ENCODE measurements at places on chromosomes 7 and 10.
A peak's percentile ranks its signal among the peaks of the same experiment; 100 is the strongest.

- no peak for DNase-seq
Measured at GRCh38 chr10:58842860-58843376, 330.2 kb downstream of the BICC1 start.

DNA sequence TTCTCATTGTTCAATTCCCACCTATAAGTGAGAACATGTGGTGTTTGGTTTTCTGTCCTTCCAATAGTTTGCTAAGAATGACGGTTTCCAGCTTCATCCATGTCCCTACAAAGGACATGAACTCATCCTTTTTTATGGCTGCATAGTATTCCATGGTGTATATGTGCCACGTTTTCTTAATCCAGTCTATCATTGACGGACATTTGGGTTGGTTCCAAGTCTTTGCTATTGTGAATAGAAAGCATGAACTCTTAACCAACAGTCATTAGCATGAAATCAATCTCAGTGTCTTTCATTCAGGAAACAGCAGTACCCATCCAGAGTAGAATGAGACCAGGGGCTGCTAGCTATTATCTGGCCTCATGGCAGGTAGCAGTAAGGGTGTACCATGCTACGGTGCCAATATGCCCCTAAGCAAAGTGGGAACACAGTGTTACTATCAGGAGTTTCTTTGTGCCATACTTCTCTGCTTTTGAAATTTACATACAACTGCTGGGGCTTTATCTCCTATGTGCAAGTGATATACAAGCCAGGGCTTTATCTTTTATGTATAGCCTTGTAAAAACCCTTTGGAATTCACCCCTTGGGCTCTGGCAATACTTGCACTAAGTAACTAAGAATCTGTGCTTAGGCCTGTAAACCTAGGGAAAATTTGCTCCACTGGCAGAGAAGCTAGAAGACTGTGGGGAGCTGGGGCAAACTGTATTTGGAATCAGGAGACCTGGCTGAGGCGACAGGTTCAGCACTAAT, 5.4 kb downstream of the PON2 start:
- DNase-seq: no peak

DNA sequence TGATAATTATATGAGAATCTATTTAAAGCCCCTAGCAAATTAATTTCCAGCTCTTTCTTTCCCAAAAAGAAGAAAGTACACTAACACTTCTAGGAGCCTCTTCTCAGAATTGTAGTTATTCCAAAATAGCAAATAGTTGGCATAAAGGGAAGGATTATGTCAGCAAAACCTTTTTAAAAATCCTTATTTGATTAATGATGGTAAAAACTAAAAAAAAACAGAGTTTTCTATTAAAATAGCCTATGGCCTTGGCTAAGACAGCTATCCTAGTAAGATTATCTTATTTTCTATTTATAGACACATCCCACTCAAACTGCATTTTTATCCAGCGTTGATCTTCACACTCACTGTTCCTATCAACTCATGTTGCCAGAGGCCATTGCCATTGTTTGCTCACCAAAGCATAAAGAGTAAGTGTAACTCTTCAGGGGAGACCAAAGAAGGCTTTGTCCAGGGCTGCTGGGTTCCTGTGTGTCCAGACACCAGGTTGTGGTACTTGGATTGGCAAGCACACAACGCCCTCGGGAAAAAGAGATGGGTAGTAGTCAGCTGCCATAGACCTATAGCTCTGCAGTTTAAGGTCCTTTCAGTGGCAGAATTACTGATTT, 31.5 kb downstream of the ACTA2 start:
- no peak for DNase-seq

DNA sequence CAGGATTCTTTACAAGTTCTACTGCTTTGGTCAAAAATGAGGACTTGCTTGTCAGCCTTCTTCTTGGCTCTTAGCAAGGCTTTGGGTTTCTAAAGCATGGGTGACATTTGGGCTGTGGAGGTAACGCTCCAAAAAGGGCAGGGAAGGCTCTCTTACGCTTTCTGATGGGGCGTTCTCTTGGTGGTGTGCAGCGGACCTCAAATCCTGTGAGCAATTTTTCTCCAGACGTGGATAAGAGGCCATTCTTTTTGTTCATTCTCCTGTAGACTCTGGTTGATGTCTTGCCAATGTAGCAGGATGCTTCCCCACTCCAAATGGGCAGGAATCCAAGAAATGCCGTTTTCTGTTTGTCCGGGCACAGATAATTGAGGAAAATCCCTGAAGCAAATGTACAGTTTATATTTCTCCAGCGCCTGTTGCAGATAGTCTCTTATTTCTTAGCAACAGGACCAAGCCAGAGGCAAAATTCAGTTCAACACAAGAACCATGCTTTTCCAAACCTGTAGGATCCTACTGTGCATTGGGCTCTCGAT, 138.4 kb upstream of the NFE2L3 start:
- no peak for DNase-seq

- no peak for DNase-seq
Measured at GRCh38 chr10:121049489-121049888, 198.3 kb downstream of the WDR11 start.

GRCh38 chr10:117763528-117763927, 221.0 kb downstream of the EMX2 start:
- DNase-seq: no peak

- DNase-seq: no peak
Measured at GRCh38 chr7:150566123-150566522, 1.1 kb upstream of the GIMAP4 start.

GRCh38 chr10:89869180-89869579, 167.8 kb downstream of the KIF20B start:
- DNase-seq: no peak

DNA sequence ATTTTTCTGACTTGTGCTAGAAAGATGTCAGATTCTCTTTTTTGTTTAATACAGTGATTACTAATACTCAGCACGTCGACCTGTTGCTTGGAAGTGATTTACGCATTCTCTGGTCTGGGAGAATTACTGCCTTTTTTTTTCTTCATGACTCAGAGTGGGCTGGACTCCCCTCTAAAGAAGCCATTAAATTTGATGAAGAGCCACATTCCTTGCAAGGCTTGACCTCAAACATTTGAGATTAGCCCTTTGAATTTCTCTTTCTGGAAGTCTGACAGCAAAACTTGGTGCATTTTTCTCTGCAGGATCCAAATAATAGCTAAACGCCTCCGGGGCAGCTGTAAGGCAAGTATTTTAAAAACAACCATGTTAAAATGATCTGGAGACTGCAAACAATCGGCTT, 171.6 kb downstream of the GALNT17 start:
- DNase-seq: no peak

DNA sequence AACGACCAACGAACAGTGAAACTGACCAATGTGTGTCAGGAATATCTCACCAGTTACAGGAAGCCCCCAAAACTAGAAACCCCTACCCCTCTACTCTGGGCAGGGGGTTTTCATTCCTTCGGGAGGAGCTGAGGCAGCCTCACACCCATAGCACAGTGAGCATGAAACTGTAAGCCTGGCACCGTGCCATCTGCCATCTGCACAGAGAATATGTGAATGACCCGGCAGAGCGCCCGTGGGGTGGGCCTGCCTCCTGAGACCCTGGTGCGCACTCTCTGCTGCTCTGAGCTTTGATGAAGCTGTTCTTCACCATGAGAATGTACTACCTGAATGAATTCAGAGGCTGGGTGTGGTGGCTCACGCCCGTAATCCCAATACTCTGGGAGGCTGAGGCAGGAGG, 27.1 kb downstream of the DAGLB start:
- no peak for DNase-seq

DNA sequence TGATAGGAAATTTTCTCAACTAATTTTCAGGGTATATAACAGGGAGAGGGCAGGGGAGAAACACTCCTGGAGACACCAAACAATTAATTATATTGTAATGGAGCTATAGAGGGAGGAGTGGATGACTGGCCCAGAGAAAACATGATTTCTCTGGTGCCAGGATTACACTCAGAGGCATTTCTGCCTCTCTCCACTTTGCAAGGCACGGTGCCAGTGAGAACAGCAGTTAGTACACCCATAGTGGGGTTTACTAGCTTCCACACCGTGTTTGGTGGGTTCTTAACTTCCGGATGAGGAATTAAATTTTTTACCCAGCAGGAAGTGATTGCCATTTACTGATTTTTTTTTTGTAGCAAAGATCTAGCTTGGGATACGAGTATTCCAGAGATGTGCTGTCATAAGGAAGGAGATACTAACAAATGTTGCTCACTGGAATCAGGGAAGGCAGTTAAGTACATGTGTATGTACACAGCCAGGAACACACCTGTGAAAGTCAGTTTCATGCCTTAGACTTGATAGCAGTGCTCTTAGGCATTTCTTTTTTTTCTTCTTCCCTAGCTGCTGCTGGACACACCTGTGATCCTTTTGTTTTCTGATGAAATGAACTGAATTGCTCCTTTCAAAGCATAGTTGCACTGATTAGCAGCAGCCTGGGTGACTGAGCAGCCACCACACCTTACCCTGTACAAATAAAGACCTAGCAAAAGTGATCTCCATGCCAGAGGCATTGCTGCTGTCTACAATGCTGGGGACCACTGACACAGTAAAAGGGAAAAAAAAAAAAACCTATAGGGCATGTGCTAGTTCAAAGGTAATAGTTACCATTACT, 58.1 kb downstream of the POLL start:
- no peak for DNase-seq

- DNase-seq: peak; percentile 54
Measured at GRCh38 chr10:15427843-15428414, 56.8 kb upstream of the FAM171A1 start.

- no peak for DNase-seq
Measured at GRCh38 chr10:106043863-106044262, 1120.6 kb downstream of the SORCS1 start.

GRCh38 chr10:13395540-13395939, 47.4 kb upstream of the SEPHS1 start:
- DNase-seq: no peak

DNA sequence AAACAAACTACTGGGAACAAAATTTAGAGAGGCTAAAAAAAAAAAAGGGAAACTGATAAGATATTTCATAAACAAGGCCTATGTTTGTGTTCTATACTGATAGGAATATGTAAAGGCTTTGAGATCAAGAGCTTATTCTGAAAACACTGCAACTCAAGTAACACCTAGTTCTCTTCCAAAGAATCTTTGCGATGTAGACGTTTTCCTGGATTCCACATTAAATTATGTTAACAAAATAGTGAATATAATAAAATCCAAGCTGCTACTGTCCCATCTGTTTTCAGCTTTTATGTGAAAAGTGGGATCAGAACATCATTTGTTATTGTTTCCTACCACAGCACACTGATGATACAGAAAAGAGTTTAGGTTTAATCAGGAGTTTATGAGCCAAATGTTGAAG, 53.0 kb upstream of the RNF148 start:
- DNase-seq: no peak

DNA sequence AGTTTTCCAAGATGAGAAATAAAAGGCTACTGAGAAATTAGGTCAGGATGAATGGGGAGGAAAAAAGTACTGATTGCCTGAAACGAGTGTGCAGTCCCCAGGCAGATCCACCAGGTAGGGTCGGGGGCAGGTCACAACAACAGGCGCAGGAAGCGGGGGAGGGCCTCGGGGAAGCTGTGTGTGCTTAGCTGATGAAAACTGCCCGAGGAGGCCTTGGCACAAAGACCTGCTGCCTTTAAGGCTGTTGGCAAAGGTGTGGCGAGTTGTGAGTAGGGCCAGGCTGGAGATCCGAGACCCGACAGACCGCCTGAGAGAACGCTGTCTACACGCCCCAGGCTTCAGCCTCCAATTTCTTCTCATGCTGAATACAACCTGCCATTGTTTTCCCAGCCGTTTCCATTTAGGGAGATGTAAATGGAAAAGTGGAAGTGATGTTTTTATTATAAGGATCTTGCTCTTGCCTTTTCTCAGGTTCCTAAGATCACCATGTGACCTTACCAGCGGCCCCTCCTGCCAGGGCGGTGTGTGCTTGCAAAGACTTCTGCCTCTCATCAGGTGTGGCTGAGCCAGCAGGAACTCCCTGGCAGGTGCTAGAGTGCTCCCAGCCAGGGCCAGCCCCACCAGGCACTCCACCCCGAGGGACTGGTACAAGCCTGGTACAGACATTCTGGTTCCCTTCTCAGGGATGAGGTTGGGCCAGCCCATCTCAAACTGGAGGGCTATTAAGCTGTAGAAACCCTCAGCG, 60.8 kb downstream of the DLG5 start:
- no peak for DNase-seq

- no peak for DNase-seq
Measured at GRCh38 chr7:88150033-88150432, 69.8 kb downstream of the SRI start.

GRCh38 chr10:49508654-49509053, 30.3 kb downstream of the ERCC6 start:
- no peak for DNase-seq

GRCh38 chr10:6382081-6382480, 179.3 kb downstream of the PFKFB3 start:
- DNase-seq: peak; percentile 58

All from midbrain (tissue), 1 donor.